ENCODE measurements at places on chromosomes 2 and 18. TPM values are rescaled to one million over a fixed set of nuclear protein-coding genes. Genes with fewer than 3 reads are reported as not detected.

IL36B gene
- total RNA-seq: not detected

RTKN gene
- 21.8 TPM for total RNA-seq

RNF125 gene
- total RNA-seq: 1.6 TPM

EPG5 gene
- total RNA-seq: 18.2 TPM

C1QL2 gene
- total RNA-seq: not detected

RIT2 gene
- total RNA-seq: not detected

DNA sequence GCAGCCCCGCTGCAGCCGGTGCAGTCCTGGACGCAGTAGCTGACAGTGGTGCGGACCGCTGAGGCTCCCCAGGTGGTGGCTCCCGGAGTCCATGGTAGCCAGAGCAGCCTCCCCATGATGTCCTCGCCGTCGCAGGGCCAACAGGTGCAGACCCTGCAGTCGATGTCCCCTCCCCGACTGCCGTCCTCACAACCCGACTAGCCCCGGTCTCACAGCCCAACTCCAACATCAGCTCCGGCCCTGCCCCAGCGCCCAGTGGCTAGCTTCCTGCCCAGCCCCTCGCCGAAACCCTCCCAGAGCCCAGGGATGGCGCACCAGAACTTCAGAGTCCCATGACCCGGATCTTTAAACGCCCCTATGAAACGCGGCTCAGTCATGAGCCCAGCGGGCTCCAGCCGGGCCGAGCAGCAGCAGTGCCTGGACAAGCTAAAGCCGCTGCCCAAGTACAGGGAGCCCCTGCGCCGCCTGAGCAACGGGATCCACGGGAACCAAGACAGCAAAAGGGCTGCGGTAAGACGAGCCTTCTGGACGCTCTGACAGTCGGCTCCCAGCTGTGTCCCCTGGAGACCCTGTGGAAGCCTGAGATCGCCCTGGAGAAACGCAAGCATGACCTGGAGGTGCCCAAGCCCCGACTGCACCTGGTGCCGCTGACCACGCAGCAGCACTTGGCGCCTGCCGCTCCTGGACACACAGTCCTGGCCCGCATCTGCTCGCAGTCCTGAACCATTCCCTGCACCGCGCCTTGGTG lies 53.8 kb upstream of the TUBA3E start:
- no peak for DNase-seq

DNA sequence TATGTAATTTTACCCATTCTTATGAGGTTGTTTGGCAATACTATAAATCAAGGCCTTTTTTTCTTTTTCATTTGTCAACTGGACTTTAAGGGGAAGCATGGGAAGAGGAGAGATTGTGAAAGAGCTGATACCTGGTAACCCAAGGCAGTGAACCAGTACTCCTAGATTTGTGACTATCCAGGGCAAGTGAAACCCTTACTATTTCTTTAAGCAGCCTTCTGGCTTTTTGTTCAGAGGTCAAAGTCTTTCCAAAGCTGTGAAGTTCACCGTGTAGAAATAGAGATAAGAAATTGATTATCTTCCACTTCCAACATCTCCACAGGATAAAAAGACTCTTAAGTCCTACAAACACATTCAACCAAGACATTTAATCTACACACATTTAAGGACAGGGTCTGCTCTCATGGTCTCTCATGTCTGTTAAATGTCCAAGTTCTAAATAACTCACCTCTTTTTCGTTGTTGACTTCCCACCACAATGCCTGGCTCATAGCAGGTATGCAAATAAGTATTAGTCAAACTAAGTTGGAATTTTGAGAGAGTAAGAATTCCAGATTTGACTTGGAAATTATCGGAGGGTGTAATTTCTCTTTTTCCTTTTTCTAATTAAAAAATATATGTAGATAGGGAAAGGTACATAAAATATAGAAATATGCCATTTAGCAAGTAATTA lies 485.8 kb downstream of the STK39 start:
- DNase-seq: no peak

GRCh38 chr2:169146220-169146619 lies 76.9 kb downstream of the DHRS9 start:
- DNase-seq: no peak

GRCh38 chr2:145010635-145011034 lies 490.7 kb upstream of the ZEB2 start:
- DNase-seq: no peak

- no peak for DNase-seq
These were observed 102.4 kb downstream of the STK39 start for GRCh38 chr2:168145011-168145410.

DNA sequence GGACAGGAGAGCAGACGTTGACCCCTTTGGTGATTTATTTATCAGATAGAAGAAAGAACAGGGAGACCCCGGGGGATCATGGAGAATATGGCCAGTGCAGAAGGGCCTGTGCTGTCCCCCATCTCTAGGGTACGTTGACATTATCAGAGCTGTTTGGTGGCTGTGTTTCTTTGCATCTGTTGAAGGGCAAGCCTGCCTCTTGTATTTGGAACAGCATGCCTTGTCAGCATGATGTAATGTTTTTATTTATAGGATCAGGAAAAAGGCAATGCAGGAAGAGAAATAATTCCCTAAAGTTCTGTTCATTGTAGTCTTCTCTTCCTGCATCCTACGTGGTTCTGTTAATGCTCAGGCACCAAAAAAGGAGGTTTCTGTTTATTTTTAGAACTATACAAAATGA lies 49.8 kb upstream of the CABYR start:
- peak; percentile 30 for DNase-seq

- DNase-seq: no peak
These were observed 89.8 kb upstream of the MBOAT2 start for GRCh38 chr2:9093324-9093723.

- no peak for DNase-seq
These were observed 187.4 kb downstream of the BCL2 start for GRCh38 chr18:63131959-63132818.

DNA sequence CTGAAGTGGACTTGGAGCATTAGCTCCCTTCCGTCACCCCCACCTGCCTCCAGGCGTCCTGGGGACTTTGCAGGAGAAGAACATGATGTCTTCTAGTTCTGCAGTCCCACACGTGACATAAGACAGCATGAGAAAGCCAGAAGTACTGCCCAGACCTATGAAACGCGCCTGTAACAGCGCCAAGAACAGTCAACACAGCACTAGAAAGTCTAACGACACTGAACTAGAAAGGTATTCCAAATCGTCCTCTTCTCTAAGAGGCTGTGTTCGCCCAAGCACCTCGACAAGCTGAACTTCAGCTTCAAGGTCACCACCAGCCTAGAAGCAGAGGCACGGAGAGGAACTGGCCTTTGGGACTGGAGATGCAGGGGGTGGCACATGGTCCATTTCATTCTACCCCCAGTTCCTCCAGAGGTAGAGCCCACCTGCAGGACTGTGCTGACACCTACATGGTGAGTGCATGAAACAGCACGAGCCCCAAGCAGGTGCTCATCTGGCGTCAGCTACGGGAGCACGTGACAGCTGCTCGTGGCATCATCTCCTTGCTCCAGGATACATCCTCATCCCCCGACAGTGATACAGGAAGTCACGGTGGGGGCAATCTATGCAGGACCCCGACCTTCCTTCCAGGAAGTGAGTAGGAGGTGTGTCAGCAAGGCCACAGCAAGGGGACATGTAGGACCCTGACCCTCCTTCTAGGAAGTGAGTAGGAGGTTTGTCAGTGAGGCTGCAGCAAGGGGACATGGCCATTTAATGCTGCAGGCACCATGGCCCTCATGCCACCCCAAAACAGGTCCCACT lies 3.7 kb downstream of the HDAC4 start:
- DNase-seq: no peak

- DNase-seq: peak; percentile 63
These were observed 111.4 kb downstream of the FTCDNL1 start for GRCh38 chr2:199739413-199740110.

- DNase-seq: no peak
These were observed 2.2 kb downstream of the UBXN4 start for GRCh38 chr2:135743860-135744259.

DNA sequence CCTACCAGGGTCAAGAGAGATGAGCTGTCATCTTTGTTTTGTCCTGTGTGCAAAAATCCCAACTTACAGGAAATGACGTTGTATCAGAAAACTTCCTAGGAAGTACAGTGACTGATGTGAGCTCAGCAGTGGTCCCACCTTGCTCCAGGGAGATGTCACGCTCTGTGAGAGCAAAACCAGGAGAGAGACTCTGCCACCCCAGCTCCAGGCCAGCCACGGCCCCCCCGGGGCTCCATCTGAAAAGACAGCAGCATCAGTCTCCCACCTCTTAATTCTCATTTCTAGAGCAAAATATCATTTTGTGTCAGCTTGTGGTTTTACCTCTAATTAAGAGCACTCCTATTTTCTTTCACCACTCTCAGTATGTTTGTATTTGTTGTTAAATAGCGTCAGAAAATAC lies 57.5 kb downstream of the MYL12B start:
- DNase-seq: no peak

DNA sequence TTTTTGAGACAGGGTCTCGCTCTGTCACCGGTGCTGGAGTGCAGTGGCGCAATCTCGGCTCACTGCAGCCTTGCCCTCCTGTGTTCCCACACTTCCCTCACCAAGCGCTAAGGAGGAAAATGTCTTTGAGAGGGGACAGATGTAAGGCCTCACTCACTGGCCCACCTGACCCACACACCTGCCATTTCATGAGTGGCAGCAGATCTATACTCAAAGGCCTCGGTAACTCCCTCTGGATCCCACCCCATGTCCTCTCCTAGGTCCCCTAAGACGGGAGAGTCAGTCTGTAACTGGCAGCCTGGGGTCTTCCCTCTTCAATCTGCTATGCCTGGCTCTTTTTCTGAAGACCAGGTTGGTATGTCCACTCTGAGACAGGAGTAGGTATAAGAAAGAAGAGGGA lies 12.9 kb downstream of the TMEM247 start:
- no peak for DNase-seq

DNA sequence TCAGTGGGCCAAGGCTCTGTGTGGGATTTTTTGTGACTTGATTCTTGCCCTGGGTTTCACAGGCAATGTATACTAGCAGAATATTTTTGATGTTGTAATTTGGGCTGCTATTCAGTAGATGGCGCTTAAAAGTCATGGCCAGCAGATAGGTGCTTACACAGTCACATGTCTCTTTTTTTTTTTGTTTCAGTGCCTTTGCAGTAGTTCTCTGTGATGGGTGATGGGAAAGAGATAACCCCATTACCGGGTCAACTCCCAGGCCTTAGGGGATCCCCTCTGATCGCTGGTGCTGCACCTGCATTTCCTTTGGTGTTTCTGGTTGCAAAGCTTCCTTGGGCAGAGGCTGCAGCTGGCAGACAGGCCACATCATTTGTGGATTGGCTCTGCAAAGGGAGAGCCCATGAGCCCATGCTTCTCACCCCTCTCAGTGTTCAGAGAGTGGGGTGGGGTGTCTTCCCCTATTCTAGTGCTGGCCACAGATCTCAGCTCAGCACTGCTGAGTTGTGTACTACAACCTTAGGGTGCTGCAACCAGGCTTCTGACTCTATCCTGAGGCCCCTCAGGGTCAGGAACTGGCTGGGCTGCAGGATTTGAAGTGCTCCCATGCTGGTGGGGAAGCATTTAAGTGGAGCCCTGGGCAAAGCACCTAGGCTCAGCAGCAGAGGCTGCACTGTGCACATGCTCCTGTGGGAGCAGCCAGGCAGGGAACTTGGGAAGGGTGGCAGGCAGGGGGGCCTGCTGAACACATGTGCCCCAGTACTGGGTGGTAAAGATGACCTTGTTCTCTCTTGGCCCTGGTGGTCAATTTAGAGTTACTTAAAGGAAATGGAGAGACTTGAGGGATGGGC lies 219.8 kb upstream of the SPHKAP start:
- DNase-seq: no peak

GRCh38 chr18:22946217-22946616 lies 13.1 kb downstream of the RBBP8 start:
- no peak for DNase-seq

DNA sequence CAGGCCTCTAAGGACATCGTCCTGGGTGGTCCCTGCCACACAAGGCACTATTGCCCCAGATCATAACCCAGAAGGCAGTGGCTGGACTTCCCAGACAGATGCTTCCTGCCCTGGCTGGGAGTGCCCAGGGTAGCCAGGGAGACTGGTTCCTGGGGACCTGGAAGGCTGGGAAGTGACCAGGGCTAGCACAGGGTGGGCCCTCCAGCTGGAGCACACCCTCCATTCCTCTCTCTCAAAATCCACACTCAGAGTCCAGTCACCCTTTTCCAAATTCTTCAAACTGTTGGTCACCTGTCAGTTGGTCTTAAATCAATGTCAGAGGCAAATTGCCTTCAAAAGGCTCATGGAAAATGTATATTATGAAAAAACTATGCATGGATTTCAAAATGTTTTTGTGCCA lies 11.6 kb upstream of the TUBB6 start:
- DNase-seq: no peak

DNA sequence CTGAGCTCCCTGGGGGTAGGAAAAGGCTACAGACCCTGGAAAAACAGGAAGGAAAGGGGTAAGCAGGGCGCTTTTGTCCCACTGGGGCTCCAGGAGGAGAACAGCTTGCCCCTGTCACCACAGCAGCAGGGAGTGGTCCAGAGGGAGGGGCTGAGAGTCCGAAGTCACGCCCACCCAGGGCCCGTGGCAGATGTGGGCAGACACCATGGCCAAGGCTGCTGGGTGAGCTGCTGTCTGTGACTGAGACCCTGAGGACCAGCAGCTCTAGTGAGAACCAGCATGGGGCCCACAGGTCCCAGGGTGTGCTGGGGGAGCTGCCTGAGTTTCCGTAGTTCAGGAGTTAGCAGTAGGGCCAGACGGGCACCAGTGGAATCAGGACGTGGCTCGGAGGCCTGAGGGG lies 162.0 kb downstream of the SPP2 start:
- no peak for DNase-seq

- DNase-seq: no peak
These were observed 58.8 kb downstream of the C2orf74 start for GRCh38 chr2:61220768-61221167.

GRCh38 chr18:56803051-56803450 lies 151.9 kb downstream of the WDR7 start:
- no peak for DNase-seq

- DNase-seq: no peak
These were observed 49.5 kb downstream of the CCDC148 start for GRCh38 chr2:158407031-158407430.

- DNase-seq: no peak
These were observed 100.2 kb downstream of the AGAP1 start for GRCh38 chr2:235594041-235594440.

- no peak for DNase-seq
These were observed 70.5 kb downstream of the GFPT1 start for GRCh38 chr2:69316550-69316949.

DNA sequence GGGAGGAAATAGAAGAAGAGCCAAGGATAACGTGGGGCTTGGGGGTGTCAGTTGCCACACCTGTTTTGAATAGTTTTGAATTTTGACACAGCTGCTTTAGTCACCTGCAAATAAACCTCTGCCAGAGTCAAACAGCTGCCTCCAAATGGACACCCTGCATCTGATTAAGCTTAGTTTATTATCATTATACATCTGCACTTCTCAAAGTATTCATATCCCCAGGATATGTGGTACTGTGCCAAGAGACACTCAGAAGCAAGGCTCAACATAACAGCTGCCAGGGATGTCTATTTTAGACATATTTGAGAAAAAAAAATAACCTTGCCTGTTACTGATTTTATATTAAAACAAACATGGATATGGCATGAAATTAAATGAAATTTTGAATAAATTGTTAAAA lies 122.5 kb upstream of the WDR75 start:
- DNase-seq: no peak

GRCh38 chr2:203490391-203490790 lies 44.7 kb downstream of the RAPH1 start:
- DNase-seq: no peak

- DNase-seq: no peak
These were observed 159.5 kb downstream of the SEPTIN10 start for GRCh38 chr2:109454304-109454703.

- DNase-seq: no peak
These were observed 12.4 kb upstream of the PPP1R1C start for GRCh38 chr2:181973171-181973783.

Measured in heart right ventricle (tissue), 16 donors.